NCI-H2171 (cell line): ENCODE measurements at places on chromosomes 2 and 18.

GRCh38 chr2:85975581-85975980 is 86.8 kb upstream of the ST3GAL5 start:
- no peak for DNase-seq

- DNase-seq, result no peak
Observed at GRCh38 chr2:173785813-173786212, 179.4 kb downstream of the SP3 start.

GRCh38 chr2:211141646-211142045 is 585.2 kb downstream of the CPS1 start:
- DNase-seq, result no peak

DNA sequence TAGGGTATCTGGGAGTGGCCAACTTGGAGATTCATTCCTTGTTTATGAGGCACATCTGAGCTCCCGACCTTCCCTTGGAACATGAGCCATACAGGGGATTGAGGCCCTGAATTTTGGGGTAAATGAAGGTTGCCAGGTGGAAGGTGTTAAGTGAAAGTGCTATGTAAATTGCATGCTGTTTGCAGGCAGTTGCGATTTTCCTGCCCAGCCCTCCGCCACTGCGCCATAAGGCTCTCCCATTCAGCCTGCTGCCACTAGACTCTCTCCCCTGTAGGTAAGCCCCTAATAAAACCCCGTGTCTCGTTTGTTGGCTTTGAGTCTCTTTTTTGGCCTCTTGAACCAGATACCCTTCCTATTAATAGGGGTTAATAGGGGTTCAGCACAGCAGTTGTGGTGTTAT is 33.8 kb downstream of the PCARE start:
- no peak for DNase-seq

DNA sequence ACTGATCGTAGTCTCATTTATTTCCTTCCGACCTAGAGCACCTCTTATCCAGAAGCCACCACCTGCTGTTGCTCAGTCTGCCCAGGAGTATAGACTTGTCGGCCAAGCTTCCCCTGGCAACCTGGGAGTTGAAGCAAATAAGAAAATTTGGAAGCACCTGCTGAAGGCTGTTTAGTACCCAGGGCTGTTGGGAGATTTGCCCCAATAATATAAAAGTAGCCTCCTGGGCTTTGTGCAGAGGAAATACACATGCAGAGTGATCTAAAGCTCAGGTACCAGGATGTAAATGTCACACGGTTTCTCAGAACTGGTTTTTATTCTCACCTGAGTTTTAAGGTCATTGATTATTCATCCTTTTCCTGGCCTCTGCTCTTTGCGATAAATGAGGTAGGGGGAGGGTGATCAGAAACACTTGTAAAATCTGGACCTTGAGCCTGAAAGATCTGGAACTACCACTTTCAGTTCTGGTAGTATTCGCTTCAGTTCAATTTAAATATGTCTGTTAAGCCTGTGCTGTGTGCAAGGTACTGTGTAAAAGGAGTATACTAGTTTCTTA is 789 bp upstream of the COX7A2L start:
- no peak for DNase-seq

DNA sequence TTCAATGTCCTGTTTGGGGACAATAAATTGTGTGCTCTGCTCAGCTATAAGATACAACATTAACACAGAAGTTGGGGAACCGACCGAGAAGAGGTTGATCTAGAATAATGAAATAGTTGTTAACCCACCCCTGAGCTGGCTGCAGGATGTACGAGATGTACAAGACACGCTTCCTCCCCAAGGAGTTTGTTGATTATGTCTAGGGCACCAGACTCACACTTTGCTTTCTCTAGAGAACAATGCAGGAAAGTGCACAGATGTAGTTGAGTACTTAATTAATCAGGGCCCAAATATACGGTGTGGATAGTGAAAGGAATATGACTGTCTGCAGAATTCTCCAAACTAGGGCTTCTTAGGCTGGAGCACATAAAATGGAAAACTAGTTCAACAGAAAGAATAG is 415.2 kb upstream of the TNP1 start:
- DNase-seq, result no peak

- no peak for DNase-seq
Observed at GRCh38 chr2:111178730-111179405, 58.2 kb downstream of the BCL2L11 start.

DNA sequence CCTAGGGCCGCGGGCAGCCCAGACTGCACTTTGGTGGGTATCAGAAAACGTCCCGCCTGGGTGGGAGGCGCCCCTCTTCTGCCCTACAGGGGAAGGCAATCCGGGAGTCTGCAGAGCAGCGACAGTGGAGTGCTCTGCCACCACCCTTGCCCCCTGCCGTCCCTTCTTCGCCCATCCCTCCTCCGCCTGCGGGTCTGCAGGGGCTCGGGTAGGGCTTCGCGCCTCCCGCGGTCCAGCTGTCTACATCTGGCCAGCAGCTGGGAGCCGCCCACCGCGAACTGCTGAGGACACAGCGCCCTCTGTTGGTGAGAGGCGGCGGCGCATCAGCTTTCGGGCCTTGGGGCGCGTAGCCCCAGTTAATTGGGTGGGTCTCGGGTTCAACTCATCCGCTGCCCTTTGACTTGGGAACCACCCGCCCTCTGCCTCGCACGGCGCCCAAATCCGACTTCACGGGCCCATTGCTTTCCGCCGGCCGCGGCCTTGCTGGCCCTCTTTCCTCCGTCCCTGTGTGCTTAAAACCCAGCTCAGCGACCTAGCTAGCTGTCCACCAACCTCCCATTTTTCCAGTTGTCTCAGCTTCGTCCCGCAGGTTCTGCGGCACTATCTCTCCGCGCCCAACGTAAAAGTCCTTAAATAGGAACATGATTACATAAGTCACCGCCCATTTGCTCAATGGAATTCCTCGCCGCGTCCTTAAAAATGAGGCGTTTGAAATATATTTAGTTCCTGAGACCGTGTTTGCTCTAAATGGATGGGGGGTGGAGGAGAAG is 17.6 kb downstream of the WNT10A start:
- no peak for DNase-seq

DNA sequence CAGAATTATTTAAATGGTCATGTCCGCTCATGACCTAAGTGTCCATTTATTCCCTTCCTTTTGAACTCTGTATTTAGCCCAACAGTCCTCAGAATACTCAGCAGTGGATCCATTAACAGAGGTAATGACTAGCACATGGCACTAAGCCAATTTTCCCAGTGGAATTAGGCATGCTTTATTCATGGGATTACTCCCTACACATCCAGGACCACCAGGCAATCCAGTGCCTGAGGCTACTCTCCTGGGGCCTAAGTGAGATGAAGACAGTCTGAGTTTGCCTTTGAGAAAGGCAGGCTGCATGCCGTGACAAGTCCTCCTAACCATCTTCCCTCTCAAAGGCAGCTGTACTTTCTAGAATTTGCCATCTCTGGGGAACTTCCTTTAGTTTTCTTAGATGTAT is 128.6 kb downstream of the SPOPL start:
- peak; percentile 25 for DNase-seq

GRCh38 chr2:127453392-127454171 is 35.4 kb downstream of the PROC start:
- no peak for DNase-seq

DNA sequence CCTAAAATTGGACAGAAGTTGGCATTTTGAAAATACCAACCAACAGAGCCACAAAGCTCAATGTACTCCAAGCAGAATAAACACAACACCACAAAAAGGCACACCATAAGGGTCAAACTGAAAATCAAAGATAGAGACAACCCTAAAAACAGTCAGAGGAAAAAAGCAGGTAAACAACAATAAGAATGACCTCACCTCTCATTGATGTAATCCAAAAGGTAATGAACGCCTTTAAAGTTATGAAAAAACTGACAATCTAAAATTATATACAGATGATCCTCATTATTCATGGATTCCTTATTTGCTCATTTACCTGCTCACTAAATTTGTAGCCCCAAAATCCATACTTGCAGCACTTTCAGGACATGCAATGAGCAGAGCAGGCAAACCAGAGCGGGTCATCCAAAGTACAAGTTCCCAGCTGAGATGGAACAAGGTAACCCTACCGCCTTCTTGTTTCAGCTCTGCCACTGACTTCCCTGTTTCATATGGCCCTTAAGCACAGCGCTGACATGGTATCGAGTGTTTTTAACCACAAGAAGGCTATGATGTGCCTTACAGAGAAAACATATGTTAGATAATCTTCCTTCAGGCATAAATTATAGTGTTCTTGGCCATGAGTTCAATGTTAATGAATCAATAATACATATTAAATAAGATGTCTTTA is 17.0 kb downstream of the RTN4 start:
- no peak for DNase-seq

GRCh38 chr2:151302404-151302803 is 12.9 kb upstream of the NMI start:
- no peak for DNase-seq

DNA sequence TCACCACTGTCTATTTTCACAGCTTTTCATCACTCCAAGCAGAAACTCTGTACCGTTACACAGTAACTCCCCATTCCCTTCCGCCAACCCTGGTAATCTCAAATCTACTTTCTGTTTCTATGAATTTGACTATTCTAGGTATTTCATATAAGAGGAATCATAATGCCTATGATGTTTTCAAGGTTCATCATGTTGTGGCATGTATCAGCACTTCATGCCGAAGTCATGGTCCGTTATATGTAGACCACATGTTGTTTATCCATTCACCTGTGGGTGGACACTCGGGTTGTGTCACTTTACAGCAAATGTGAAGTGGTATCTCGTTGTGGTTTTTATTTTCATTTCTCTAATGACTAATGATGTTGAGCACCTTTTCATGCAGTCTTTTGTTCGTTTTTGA is 21.6 kb downstream of the CPSF3 start:
- DNase-seq, result no peak

GRCh38 chr2:171490577-171490976 is 31.7 kb upstream of the CYBRD1 start:
- DNase-seq, result no peak

DNA sequence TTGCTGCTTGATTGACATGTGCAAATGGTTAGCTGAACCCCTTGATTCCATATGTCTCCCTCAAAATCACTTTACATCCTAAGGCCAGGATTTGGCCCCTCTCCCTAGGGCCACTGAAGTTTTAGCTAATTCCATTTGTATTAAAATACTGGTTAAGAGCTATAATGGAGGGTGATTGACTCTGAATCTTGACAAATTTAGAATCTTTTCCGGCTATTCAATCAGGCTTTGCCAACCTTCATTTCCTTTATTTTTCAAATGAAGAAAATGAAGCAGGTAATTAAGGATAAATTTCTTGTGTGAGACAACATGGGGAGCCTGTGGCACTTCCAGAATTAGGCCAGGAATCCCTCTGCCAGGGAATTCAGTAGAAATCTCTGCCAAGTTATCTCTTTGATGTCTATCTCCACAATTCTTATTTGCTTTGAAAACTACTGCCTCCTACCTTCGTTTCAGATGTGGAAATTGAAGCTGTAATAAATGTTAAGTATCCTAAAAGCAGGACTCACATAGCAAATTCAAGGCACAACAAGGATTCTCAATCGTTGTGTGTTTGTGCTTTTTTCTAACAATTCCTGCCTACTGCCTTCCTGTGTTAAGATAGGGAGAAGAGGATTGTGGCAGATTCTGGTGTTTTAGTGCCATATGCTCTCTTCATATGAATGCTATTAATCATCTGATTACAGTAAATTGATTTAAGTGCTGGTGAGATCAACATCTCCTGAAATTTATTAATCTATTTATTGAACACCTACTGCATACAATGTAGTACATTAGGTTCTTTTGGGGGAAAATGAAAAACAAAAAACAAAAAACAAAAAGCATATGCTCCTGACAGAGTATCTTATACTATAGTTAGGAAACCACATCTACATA is 47.8 kb upstream of the MAP4K3 start:
- no peak for DNase-seq

- DNase-seq, result no peak
Observed at GRCh38 chr2:54665436-54665856, 58.0 kb upstream of the EML6 start.

DNA sequence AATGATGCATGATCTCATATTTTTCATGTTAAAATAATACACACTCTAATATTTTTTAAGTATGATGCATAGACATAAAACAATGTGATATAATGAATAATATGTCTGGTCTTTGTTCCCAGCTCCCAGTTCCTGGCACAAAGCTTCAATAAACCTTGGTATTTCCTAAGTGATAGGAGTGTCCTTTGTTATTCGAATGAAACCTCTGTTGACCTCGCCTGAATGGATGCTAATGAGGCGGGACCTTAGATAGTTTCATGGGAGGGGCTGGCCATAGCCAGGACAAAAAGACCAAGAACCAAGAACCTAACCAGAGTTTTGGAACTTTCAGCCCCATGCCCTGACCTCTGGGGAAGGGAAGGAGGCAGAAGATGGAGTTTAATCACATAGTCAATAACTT is 257.7 kb upstream of the COPS8 start:
- DNase-seq, result no peak

- peak; percentile 95 for DNase-seq
Observed at GRCh38 chr2:134917888-134918525, 615 bp upstream of the CCNT2 start.

DNA sequence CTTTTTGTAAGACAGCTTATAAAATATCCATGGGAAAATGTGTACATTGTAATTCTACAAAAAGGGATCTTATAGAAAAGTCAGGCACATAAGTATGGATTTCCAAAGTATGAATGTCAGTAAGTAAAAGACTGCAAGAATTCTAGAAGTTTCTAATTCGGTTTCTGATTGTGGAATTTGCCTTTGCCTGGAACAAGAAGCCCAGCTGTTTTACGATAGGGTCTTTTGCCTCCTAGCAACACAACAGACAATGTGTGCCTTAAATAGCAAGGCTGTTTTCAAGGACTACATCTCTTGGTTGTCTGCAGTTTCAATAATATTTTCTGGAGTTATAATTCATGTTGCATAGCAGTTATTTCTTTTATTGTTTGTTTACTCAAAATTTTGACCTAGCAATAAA is 312.9 kb downstream of the MTX2 start:
- no peak for DNase-seq

DNA sequence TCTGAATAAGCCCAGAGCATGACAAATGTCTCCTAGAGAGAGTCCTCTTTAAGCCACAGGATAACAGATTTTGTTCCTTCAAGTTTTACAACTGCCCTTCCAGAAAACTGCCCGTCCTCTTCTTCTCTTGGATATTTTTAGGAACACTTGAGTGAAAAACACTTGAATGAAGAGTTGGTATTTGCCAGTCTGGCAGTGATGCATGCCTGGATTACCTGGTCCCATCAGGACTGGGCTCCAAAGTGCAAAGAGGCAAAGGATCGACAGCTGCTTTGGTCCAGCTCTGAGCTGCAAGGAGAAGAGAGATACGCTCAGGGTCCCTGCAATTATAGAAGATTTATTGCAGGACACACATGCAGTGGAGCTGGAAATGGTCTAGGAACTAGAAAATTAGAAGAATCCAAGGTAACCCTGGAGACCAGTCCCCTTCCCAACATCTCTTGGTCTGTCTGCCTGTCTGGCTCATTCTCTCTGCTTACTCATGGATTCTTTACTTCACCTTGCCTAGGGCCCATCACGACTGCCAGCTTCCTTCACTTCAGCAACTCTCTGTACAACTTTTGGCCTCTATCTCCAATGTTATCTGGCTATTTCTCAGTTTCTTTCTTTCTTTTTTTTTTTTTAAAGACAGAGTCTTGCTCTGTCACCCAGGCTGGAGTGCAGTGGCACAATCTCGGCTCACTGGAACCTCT is 112.1 kb upstream of the SIX2 start:
- DNase-seq, result no peak

GRCh38 chr2:8036366-8036765 is 645.5 kb upstream of the ID2 start:
- no peak for DNase-seq
